ENCODE measurements at places on chromosomes 12 and 14. TPM values are rescaled to one million over a fixed set of nuclear protein-coding genes. Genes with fewer than 3 reads are reported as not detected.

DNA sequence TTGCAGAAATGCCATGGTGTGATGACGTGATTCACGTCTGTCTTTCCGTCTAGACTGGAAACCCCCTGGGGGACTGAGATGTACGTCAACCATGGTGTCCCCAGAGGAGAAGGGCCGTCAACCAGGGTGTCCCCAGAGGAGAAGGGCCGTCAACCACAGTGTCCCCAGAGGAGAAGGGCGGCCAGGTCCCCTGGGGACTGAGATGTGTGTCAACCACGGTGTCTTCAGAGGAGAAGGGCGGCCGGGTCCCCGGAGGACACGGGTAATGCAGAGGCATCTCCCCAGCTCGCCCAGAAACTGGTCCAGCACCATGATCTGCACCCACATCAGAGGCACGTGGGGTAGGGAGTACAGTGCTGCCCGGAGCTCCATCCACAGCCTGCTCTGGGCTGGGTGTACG lies 30.6 kb upstream of the GALNT9 start:
- no peak for DNase-seq

Gene TSPAN8
- total RNA-seq = not detected

Gene A2M
- total RNA-seq = not detected

- DNase-seq = no peak
These were observed 270.7 kb upstream of the PDE3A start for GRCh38 chr12:20097626-20098025.

DNA sequence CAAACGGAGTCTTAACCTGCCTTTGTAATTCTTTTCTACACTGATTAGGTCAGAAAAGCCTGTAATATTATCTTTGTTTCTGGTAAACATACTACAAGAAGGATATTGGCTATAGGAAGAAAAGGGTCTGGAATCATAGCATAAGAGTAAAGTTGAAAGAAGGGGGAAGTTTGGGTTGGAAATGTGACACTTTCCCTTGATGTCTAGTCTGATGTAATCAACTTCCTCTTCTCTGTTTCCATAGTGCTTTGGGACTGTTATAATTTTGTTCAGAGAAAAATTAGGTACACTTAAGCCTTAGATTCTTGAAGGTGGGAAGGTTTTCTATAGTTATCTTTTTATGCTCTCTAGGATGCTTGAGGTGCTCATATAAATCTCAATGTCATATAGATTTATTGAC lies 322.2 kb downstream of the AEBP2 start:
- no peak for DNase-seq
